Hematopoietic multipotent progenitor cell treated with erythropoietin and hydrocortisone succinate and interleukin-3 and kit ligand, for 6 days (in vitro differentiated cells): ENCODE measurements at places on chromosomes 5 and 9.

- peak; percentile 92 for DNase-seq
These were observed 53.7 kb downstream of the MARCHF3 start for GRCh38 chr5:126976520-126977172.

DNA sequence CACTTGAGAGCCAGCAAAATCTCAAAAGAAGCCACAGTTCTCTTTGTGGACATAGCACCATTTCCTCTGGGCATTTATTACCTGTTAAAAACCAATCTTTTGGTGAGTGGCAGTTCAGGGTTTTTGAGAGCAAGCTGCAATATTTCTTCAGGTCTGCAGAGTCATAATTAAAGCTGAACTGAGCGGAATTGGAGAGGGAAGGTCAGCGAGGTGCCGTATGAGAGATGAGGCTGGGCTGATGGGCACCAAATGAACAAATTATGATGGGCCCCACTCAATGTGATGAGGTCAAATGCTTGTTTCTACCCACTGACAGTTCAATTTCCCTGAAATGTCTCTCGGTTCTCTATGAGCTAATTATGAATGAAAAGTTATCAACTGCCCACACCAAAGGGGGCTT is 231.9 kb downstream of the AP3B1 start:
- no peak for DNase-seq

- peak; percentile 68 for DNase-seq
These were observed 18.6 kb upstream of the NOTCH1 start for GRCh38 chr9:136564379-136564988.

- DNase-seq = peak; percentile 13
These were observed 194.0 kb downstream of the RFX3 start for GRCh38 chr9:3331801-3332200.

DNA sequence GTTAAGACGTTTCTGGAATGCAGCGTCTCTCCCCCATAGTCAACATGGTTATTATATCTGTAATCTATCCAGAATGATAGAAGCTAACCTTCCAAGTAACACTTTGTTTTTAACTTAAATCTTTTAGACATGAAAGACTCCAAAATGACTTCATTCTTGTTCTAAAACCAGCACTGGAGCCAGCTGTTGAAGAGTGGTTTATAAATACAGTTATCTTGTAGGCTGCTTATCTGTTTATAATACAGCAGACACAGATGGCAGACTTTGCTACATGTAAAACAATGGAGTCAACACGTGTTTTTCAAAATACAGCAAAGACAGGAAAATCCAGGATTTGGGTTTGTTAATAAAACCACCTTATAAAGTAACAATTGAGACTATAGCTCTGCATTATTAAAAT is 48.8 kb upstream of the RETREG1 start:
- no peak for DNase-seq

GRCh38 chr5:164336276-164336675 is 830.9 kb downstream of the MAT2B start:
- no peak for DNase-seq
